ENCODE measurements at places on chromosomes 1 and 21. TPM values are rescaled to one million over a fixed set of nuclear protein-coding genes. Genes with fewer than 3 reads are reported as not detected.

The TBX15 gene
- 41.0 TPM for total RNA-seq

DNA sequence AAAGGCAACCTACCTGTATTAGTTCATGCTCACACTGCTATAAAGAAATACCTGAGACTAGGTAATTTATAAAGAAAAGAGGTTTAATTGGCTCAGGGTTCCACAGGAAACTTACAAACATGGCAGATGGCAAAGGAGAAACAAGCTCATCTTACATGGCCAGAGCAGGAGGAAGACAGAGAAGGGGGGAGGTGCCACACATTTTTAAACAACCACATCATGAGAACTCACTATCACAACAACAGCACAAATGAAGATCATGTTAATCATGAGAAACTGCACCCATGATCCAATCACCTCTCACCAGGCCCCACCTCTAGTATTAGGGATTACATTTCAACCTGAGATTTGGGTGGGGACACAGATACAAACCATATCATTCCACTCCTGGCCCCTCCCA, 90.6 kb upstream of the KCTD3 start:
- no peak for DNase-seq

DNA sequence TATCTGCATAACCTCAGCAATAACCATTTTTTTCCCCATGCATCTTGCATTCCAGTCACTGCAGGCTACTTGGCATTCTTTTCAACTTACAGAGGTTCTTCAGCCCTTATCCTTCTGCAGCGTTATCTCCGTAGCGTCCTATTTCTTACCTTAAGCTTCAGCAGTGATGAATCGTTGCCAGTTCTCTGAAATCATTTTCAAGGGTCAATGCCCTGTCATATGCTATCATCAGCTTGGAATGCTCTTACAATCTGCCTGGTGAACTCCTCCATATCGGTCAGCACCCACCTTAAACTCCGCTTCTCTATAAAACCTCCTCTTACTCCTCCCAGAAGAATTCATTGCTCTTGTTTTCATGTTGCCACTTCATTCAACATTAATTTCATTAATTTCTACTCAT, 105.1 kb upstream of the DPH5 start:
- DNase-seq, result no peak

The BEST4 gene
- total RNA-seq, result 0.19 TPM

The LIN28A gene
- total RNA-seq, result not detected

DNA sequence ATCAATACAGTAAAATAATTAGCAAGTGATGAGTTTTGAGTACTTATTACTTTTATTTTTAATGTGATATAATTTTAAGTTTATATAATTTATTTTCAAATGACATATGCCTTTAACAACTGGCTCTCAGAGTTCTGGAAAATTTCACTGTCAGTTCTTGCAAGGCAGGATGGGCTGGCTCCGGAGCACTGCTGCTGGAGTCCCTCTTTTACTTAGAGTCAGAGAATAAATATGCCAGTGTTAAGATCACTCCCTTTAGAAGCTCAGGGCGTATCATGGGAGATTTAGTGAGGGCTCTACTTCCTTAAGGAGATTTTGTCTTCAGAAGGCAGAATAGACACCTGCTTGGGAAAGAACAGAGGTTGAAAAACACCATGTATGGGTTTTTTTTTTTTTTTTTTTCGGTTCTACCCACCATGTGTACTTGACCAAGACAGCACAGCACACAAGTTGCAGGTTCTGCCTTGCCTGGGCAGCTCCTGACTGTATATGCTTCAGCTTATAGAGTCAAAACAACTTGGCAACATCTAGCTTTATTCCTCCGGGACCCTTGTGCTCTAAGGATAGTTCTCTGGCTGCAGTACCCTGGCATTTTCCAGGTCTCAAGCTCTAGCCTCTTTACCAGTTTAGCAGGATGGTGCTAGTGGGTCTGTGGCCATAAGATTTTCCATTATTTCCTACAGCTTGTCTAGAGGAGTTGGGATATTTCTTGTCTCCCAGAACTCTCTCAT, 29.7 kb upstream of the FMOD start:
- no peak for DNase-seq

The KPRP gene
- not detected for total RNA-seq

DNA sequence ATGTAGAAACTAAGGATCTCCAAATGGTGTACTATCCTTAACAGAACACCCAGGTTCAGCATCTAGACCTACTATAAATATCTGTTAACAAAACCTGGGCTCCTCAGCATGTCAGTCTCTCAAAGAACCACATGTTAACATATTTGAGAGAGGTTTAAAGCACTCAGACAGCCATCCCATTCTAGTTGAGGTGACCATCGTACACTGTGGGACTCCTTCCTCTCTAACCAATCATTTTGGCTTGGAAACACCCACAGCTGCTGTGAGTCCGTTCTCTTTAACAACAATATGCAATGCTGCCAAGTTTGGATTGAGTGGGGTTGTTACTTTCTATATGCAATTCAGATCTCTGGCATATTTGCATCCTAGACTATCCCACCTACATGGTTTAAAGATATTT, 105.8 kb downstream of the MRPL39 start:
- DNase-seq, result no peak

DNA sequence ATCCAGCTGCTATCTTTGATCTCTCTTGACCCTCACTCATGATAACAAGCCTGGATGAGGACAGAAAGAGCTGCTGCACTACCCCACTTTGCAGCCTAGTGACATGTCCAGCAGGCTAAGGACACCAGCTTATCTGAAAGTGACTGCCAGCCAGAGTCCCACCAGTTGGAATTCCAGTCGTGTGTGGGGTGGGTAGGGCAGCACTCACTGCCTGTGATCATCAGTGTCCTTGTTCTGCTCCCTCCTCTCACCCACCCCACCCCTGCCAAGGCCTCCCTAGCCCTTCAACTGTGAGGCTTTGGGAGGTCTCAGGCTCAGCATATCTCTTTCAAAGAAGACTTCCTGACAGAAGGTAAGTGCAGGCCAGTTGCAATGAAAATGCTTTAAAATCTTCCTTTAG, 15.5 kb upstream of the NMNAT2 start:
- no peak for DNase-seq

- DNase-seq, result no peak
Observed at GRCh38 chr1:25538191-25538767, 5.1 kb upstream of the LDLRAP1 start.

The SPRR2B gene
- not detected for total RNA-seq

- no peak for DNase-seq
Observed at GRCh38 chr1:163528710-163529348, 207.1 kb downstream of the NUF2 start.

DNA sequence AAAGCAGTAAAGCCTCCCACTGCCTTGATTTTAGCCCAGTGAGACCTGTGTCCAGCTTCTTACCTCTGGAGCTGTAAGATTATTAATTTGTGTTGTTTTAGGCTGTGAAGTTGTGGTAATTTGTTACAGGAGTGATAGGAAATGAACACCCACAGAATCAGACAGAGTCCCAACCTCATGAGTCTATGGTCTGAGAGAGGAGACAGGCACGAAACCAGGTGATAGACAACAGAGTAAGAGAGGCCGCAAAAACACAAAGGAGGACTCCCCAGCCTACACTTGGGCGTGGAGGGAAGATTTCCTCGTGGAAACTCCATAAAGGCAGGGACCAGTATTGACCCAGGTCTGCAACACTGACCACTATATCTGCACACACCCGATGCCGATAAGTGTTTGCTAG, 234.6 kb upstream of the JUN start:
- DNase-seq, result no peak

GRCh38 chr21:37757606-37758376, 158.5 kb downstream of the KCNJ6 start:
- no peak for DNase-seq

GRCh38 chr1:159869173-159869572, 6.7 kb upstream of the VSIG8 start:
- no peak for DNase-seq

GRCh38 chr1:231107151-231107550, 54.7 kb upstream of the TRIM67 start:
- no peak for DNase-seq

DNA sequence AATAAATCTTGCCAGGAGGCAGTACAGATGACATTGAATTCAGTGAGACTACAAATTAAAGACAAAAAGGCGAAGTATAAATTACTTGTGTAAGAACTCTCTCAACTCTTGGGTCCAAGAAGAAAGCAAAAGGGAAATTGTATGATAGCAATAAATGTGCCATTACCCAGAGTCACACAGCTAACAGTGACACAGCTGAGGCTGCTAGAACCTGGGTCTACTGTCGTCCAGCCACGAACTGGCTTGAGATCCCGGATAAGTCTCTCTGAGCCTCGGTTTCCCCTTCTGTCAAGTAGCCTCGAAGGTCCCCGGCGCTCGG, 362 bp upstream of the ROR1 start:
- DNase-seq, result no peak

The AMY1A gene
- not detected for total RNA-seq

DNA sequence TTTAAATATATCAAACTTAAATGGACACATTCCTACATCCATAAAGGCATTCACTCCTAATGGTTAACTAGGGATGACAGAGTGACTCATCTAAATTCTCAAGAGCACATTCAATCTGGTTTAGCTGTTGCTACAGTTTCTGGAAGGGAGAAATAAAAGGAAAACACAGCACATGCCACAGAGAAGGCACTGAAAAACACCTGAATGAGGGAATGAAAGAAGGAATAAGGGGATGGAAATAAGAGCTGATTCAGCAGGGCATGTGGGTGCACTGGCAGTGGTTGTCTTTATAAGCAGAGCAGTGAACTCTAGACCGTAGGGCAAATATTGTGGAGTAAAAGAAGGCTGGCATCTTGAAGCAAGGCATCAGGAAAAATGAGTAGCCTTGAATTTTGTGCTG, 79.3 kb downstream of the LHX4 start:
- DNase-seq, result no peak

GRCh38 chr1:88566615-88567387, 117.3 kb upstream of the PKN2 start:
- no peak for DNase-seq

DNA sequence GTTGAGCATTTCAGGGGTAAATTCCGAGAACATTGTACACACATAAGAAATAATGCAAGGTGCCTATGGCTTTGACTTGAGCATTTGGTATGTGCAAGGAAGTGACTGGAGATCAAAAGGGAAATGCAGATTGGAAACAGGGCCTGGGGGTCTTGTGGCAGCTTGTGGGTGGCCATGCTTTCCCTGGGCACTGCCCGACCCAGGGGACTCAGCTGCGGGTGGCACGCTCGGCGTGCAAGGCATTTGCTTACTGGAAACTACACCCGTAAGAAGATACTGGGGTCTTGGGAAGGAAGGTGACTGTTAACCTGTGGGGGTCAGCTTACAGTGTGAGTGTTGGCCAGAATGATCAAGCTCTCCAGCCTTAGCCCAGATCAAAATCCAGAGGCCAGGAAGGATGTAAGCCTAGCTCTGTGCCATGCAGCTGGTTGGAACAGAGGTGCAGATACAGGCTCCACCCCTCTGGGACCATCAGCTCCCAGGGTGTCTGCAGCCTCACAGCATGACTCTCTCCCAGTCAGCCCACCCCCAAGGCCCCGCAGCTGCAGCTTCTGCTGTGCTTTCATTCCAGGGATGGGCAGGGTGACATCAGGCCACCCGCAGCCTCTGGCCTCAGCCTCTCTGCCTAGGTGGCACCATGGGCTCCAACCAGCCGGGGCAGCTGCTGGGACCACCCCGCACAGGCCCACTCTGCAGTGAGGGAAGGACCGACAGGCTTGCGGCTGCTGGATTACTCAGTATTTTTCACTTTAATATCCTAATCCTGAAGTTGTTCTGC, 55.1 kb downstream of the KIF26B start:
- no peak for DNase-seq

DNA sequence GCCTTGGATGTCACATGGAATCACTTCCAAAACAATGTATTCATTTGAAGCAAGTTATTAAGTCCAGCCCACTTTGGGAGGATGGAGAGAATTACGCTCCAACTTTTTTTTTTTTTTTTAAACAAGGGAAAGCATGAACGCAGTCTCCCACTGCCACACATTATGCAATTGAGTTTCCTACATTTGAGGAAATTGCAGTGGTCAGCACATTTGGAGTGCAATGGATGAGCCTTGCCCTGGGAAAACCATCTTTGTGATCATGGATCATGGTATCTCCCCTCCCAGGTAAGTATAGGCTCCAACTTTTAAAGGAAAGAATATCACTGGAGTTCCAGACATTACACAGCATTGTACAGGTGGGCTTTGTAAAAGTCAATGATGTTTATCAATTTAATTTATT, 26.7 kb downstream of the MAP10 start:
- no peak for DNase-seq

DNA sequence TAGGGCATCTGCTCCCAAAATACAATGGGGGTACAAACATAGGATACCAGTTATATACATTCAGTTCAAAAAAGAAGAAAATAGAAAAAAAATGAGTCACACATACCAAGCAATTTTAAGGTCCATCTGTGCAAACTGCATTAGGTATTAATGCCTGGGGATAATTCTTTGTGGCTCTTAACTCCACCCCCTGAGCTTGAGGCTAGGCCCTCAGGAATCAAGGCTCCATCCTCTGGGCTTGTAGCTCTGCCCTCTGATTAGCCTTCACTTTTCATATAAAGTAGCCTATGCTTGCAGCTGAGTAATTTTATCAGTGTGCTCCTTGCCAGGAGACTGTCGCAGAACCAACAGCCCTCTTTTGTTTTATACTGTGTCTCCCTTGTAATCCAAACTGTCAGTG, 69.9 kb upstream of the BACE2 start:
- no peak for DNase-seq

DNA sequence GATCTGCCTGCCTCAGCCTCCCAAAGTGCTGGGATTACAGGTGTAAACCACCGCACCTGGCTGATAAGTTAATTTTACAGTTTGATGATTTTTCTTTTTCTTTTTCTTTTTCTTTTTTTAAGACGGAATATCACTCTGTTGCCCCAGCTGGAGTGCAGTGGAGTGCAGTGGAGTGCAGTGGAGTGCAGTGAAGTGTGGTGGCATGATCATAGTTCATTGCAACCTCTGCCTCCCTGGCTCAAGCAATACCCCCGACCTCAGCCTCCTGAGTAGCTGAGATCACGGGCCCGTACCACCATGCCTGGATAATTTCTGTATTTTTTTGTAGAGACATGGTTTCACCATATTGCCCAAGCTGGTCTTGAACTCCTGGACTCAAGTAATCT, 84.4 kb upstream of the CXADR start:
- no peak for DNase-seq

DNA sequence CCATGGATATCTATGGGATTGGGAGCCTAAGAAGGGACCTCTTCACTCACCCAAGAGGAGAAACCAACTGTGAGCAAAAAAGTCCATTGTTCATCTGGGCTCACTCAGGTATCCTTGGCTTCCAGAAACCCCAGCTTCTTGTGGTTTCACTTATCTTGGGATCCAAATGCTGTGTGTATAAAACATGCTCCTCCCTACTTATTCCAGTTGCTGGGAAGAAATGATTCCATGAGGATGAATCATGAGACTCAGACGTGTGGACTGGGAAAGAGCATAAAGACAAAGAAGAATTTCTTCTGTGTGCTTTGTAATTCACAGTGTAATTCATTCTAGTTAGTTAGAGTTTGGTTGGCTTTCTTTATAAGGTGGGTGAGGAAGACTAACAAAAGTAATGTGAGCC, 283.7 kb downstream of the ZNF648 start:
- no peak for DNase-seq

The ALX3 gene
- total RNA-seq, result not detected

The CPT2 gene
- total RNA-seq, result 12.3 TPM

GRCh38 chr1:207628776-207629175, 16.2 kb upstream of the CR1L start:
- DNase-seq, result no peak

Data from chondrocyte (in vitro differentiated cells).